ENCODE measurements at places on chromosomes 6 and 20. TPM values are rescaled to one million over a fixed set of nuclear protein-coding genes. Genes with fewer than 3 reads are reported as not detected.
A peak's percentile ranks its signal among the peaks of the same experiment; 100 is the strongest.

DNA sequence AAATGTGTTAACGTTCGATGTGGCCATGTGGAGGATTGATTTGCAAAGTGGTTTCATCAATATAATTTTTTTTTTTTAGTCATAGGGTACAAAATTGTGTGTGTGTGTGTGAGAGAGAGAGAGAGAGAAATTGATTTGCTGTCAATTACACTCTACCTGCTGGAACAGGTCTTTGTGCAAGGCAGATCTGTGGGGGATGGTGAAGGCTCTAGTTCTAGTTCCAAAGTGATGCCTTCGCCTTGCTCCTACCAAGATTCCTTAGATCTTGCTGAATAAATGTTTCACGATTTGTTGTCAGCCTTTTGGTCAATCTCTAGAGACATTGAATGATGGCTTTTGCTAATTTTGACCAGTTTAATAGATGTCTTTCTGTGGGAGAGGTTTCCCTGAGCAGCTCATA lies 64.8 kb downstream of the SERAC1 start:
- no peak overlapping the region for H3K27ac ChIP-seq
- no peak for DNase-seq
- H3K4me1 ChIP-seq, result no peaks in the 10 kb centered on the region
- no peaks in the 10 kb centered on the region for H3K36me3 ChIP-seq
- H3K4me3 ChIP-seq, result no peak overlapping the region

GRCh38 chr6:162706232-162706631 lies 21.3 kb downstream of the PRKN start:
- no peak for DNase-seq
- no peaks in the 10 kb centered on the region for H3K27me3 ChIP-seq
- no peak overlapping the region for H3K4me3 ChIP-seq
- H3K36me3 ChIP-seq, result no peaks in the 10 kb centered on the region
- no peak overlapping the region for H3K27ac ChIP-seq

GRCh38 chr20:24033151-24033550 lies 44.6 kb upstream of the GGTLC1 start:
- no peaks in the 10 kb centered on the region for H3K36me3 ChIP-seq
- no peaks in the 10 kb centered on the region for H3K27me3 ChIP-seq
- no peaks in the 10 kb centered on the region for H3K4me1 ChIP-seq
- no peak overlapping the region for H3K27ac ChIP-seq
- H3K4me3 ChIP-seq, result no peak overlapping the region

GRCh38 chr6:154504102-154504501 lies 6.4 kb downstream of the CNKSR3 start:
- H3K27me3 ChIP-seq, result peaks cover 2% of the 10 kb centered on the region
- DNase-seq, result no peak
- H3K4me1 ChIP-seq, result no peaks in the 10 kb centered on the region

- no peak overlapping the region for H3K4me3 ChIP-seq
- no peaks in the 10 kb centered on the region for H3K27me3 ChIP-seq
- peaks cover 4% of the 10 kb centered on the region for H3K4me1 ChIP-seq
- no peaks in the 10 kb centered on the region for H3K36me3 ChIP-seq
Observed at GRCh38 chr6:118354641-118355040, 193.5 kb upstream of the PLN start.

DNA sequence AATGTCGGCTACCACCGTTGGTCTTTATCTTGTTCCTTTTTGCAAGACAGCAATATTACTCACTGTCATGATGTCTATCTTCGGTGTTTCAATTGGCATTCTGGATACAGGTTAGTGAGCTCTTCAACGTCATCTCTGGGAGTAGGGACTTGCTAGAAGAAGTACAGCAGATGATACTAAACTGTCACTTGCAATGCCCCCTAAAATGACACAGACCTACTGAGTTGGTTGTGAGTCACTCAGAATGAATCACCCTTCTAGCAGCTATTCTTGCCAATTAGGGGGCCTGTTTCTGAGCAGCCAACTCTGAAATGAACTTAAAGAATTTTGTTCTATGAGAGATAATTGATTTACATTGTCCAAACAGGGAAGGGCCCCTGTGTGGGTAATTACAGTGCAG lies 176.5 kb downstream of the SLC16A10 start:
- H3K27ac ChIP-seq, result no peak overlapping the region
- no peaks in the 10 kb centered on the region for H3K27me3 ChIP-seq
- peaks cover 18% of the 10 kb centered on the region for H3K36me3 ChIP-seq
- no peak for DNase-seq

GRCh38 chr6:31906122-31906521 lies 4.2 kb upstream of the ZBTB12 start:
- H3K36me3 ChIP-seq, result no peaks in the 10 kb centered on the region
- H3K27me3 ChIP-seq, result no peaks in the 10 kb centered on the region
- no peak for DNase-seq
- H3K4me3 ChIP-seq, result no peak overlapping the region
- no peak overlapping the region for H3K27ac ChIP-seq
- H3K4me1 ChIP-seq, result peaks cover 24% of the 10 kb centered on the region

GRCh38 chr6:154258064-154258757 lies 98.4 kb downstream of the IPCEF1 start:
- DNase-seq, result no peak
- peak overlapping the region; percentile 61 for H3K27ac ChIP-seq

DNA sequence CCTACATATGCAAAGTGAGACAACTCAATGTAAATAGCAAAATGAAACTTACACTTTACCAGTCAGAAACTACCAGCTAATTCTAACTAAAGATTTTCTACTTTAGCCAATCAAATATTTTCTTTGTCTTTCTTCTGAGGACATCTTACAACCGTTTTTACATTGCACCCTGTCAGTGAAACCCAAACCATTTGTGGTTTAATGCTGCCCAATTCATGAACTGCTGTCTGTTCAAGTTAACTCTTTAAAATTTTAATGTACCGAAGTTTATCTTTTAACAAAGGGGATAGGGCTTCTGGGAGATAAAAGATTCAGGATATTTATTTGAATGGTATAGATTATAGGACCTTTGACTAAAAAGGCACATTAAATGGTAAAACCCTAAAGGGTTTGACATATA lies 121.3 kb upstream of the HDDC2 start:
- no peaks in the 10 kb centered on the region for H3K27me3 ChIP-seq
- H3K4me3 ChIP-seq, result no peak overlapping the region
- H3K27ac ChIP-seq, result no peak overlapping the region
- no peak for DNase-seq
- H3K36me3 ChIP-seq, result no peaks in the 10 kb centered on the region

GRCh38 chr6:108362455-108362854 lies 67.6 kb downstream of the AFG1L start:
- H3K4me1 ChIP-seq, result no peaks in the 10 kb centered on the region
- no peak overlapping the region for H3K27ac ChIP-seq
- no peak overlapping the region for H3K4me3 ChIP-seq
- no peaks in the 10 kb centered on the region for H3K27me3 ChIP-seq
- DNase-seq, result no peak

DNA sequence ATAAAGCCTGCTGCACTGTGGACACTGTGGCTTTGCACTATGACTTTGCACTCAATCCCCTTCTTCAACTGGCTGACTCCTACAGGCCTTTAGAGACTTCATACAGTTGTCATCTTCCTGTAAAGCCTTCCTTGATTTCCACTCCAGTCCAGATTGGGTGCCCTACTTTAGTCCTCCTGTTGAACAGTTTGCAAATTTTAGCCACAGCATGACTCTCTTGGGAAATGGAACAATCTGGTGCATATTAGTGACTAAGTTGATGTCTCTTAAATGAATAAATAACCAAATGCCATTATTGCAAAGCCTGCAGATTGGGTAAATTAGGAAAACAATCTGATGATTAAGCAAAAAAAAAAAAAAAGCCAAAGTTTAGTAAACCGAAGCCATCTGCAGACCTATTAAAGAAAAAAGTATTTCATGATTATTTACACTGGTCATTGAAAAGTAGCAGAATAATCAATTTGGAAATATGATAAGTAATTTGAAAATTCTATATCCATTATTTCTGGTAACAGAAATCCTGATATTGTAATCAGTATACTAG lies 12.6 kb downstream of the PLCB4 start:
- no peak overlapping the region for H3K27ac ChIP-seq
- H3K27me3 ChIP-seq, result no peaks in the 10 kb centered on the region
- H3K36me3 ChIP-seq, result no peaks in the 10 kb centered on the region
- H3K4me3 ChIP-seq, result no peak overlapping the region
- no peaks in the 10 kb centered on the region for H3K4me1 ChIP-seq
- no peak for DNase-seq

DNA sequence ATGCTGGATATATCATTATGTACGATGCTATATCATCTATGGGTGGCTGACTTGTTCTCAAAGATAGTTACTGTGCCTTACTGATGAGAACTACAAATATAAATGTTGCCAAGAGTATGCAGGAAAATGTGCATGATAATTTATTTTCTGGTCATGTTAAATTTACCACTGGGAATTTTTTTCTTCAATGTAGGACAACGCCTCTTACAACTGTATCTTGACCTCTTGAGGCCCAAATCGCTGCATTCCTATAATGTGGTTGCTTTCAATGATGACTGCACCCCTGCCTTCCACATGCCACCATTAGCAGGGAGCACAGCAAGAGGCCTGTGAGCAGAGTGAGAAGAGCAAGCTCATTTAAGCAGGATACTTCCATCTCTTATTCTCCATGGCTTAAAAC lies 5.7 kb upstream of the RALGAPB start:
- H3K27me3 ChIP-seq, result no peaks in the 10 kb centered on the region
- no peaks in the 10 kb centered on the region for H3K4me1 ChIP-seq
- no peak for DNase-seq
- H3K27ac ChIP-seq, result no peak overlapping the region

DNA sequence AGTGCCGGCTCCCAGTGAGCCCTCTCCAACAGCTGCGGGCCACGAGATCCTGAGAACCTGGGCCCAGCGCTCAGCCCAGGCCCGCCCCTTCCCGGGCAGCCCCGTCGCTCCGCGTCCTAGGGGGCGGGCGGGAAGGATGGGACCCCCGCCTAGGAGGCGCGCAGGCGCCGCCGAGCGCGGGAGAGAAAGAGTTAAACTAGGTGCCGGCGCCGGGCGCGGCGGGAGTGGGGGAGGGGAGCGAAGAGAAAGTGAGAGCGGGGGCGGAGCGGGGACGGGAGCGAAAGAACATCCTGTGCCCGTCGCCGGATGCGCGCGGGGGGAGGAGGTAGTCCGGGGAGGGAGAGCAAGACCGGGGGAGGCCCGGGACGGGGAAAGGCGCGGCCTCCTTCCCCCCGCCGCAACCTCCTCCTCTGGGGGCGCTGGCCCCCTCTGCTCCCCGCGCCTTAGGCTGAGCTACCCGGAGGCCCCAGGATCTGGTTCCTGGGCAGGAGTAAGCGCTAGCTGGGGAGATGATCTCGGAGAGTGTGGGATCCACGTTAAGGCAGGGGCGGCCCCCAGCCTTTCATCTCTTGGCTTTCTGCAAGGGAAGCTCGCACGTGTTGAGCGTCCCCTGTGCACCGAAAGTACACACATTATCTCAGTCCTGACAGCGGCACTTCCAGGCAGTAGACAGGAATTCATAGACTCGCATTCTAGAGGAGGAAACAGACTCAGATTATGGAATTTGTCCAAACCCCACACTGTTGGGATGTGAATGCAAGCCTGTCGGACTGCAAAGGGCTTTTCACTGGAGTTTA lies 4.9 kb upstream of the ARMC12 start:
- peak overlapping the region; percentile 89 for H3K27ac ChIP-seq
- H3K27me3 ChIP-seq, result no peaks in the 10 kb centered on the region
- peaks cover 44% of the 10 kb centered on the region for H3K4me1 ChIP-seq
- no peaks in the 10 kb centered on the region for H3K36me3 ChIP-seq
- H3K4me3 ChIP-seq, result peak overlapping the region; percentile 86

DNA sequence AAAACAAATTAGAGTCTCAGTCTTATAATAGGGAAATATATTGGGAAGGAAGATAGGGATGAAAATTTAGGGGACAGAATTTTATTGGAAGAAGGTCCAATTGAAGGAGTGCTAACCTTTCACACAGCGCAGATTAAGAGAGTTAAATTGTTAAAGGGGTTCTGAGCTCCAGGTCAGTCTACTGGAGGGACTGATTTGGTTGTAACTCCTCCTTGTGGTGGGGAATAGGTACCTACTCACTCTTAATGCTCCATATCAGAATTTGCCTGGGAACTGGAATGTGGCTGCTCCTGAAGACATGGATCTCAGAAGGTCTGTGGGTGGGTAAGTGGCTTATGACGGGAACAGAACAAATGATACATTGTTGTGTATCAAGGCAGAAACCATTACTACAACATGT lies 143.5 kb downstream of the FLRT3 start:
- H3K4me3 ChIP-seq, result no peak overlapping the region
- no peaks in the 10 kb centered on the region for H3K36me3 ChIP-seq
- no peaks in the 10 kb centered on the region for H3K4me1 ChIP-seq
- DNase-seq, result no peak
- no peaks in the 10 kb centered on the region for H3K27me3 ChIP-seq

- H3K4me1 ChIP-seq, result no peaks in the 10 kb centered on the region
- no peak overlapping the region for H3K4me3 ChIP-seq
- no peaks in the 10 kb centered on the region for H3K36me3 ChIP-seq
- no peak for DNase-seq
- no peak overlapping the region for H3K27ac ChIP-seq
Observed at GRCh38 chr6:22247916-22248482, 48.8 kb downstream of the PRL start.

DNA sequence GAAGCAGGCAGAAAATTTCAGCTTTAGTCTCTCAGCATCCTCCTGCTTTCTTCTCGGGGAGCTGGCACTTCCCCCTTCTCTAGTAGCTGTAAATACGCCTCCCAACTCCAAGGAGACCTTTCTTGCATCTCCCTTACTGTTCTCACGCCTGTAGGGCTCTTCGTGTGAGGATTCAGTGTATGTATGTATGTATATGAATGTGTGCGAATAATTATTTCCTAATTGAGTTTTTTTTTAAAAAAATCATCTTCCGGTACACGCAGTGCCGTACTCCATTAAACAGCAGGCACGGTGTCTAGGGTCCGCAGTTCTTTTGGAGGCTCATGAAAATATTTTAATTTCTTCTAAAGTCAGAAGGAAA lies 85.4 kb downstream of the HFE start:
- no peaks in the 10 kb centered on the region for H3K36me3 ChIP-seq
- H3K27me3 ChIP-seq, result no peaks in the 10 kb centered on the region
- peak overlapping the region; percentile 98 for H3K27ac ChIP-seq
- H3K4me1 ChIP-seq, result peaks cover 35% of the 10 kb centered on the region

GRCh38 chr6:164066766-164067165 lies 652.2 kb downstream of the QKI start:
- H3K27me3 ChIP-seq, result no peaks in the 10 kb centered on the region
- no peaks in the 10 kb centered on the region for H3K4me1 ChIP-seq
- H3K36me3 ChIP-seq, result no peaks in the 10 kb centered on the region
- no peak overlapping the region for H3K4me3 ChIP-seq
- no peak overlapping the region for H3K27ac ChIP-seq

The SLC22A2 gene
- not detected for total RNA-seq

The PCSK2 gene
- total RNA-seq, result not detected

The DUSP15 gene
- 3.2 TPM for total RNA-seq

The ZNF165 gene
- total RNA-seq, result 2.5 TPM

The PROKR2 gene
- not detected for total RNA-seq

The SLC22A1 gene
- 0.28 TPM for total RNA-seq

The AKAP12 gene
- 0.72 TPM for total RNA-seq

The SPTLC3 gene
- 0.05 TPM for total RNA-seq

The KCNQ5 gene
- total RNA-seq, result 5.0 TPM

The MLIP gene
- total RNA-seq, result not detected

All from GM12878 (cell line).